ENCODE measurements at places on chromosomes 2 and 18.

DNA sequence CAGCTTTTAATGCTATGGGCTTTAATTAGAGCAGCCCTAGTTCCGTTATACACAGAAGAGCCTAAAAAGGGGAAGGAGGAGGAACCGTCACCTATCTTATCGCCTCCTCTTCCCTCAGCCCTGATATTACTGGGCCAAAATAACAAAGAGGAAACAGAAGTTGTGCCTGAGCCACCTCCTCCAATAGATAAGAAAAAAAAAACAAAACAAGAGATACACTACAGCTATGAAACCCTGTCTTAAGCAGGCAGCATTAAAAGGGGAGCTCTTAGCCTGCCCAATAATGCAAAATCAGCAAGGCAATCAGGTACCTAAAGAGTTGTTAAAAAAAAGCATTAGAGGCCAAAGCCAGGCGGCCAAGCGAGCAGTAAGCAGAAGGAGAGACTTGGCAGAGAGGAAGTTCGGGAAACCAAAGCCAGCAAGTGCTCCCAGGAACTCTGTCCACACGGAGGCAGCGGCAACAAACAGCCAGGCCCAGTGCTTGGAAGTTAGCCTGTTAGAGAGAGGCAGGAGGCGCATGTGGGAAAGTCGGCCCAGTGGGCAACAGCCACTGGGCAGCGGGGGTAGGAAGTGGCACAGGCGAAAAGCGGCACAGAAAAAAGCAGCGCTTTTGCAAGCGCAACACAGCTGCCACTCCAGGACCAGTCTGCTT lies 41.8 kb upstream of the PDK1 start:
- no peak for DNase-seq

DNA sequence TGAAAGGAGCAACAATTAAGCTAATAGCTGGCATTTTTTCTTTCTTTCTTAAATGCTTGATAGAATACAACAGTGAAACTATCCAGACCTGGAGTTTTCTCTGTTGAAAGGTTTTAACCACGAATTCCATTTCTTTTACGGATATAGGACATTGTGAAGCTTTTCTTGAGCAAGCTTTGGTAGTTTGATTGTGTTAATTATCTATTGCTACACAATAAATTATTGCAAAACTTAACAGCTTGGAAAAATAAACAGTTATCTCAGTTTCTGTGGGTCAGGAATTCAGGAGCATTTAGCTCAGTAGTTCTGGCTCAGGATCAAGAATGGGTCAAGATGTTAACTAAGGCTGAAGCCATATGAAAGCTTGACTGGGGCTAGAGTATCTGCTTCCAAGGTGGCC lies 11.7 kb downstream of the PHOSPHO2 start:
- no peak for DNase-seq

- no peak for DNase-seq
These were observed 46.3 kb upstream of the SPOPL start for GRCh38 chr2:138455275-138455674.

DNA sequence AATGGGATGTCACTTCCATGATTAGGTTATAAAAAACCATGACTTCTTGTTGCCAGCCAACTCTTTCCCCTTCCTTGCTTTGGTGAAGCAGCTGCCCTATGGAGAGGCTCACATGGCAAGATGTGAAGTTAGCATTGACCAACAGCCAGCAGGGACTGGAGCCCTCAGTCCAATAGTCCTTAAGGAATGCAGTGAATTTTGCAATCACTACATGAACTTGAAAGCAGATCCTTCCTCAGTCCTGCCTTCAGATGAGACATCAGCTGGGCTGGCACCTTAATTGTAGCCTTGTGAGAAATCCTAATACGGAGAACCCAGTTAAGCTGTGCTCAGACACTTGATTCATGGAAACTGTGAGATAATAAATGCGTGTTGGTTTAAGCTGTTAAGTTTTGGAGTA lies 61.8 kb downstream of the ATP8B1 start:
- no peak for DNase-seq

GRCh38 chr2:238100821-238101771 lies 956 bp downstream of the ESPNL start:
- DNase-seq, result no peak

DNA sequence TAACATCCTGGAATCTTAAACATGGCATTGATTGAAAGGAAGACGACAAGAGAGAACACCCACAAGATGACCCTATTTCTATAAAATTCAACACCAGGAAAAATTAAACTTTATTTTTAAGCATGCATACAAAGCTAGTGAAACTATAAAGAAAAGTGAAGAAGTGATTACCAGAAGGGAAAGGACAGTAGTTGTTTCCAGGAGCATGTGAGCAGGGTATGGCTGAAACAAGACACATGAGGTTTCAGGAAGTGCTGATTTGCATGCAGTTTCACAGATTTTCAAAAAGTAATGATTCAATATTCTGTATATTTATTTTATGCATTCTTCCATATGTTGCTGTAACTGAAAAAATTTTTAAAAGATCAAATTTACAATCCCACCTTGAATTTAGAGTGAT lies 24.6 kb upstream of the DAW1 start:
- no peak for DNase-seq

DNA sequence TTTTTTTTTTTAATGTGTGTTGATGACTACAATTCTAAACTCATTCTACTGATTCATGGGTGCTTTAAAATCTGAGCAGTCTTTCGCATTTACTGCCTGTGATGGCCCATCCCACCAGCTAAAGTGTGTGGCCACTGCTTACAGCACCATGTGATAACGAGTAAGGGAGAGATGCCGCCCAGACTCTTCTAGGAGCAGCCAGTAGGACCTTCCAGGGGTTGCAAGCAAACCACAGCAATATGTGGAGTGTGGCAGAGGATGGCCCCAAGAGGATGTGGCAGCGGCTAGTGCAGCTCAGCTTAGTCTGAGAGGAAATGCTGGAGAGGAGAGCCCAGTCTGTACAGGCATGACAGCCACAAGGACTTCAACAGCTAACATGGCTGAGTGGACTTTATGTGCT lies 14.9 kb downstream of the IL1B start:
- DNase-seq, result no peak

DNA sequence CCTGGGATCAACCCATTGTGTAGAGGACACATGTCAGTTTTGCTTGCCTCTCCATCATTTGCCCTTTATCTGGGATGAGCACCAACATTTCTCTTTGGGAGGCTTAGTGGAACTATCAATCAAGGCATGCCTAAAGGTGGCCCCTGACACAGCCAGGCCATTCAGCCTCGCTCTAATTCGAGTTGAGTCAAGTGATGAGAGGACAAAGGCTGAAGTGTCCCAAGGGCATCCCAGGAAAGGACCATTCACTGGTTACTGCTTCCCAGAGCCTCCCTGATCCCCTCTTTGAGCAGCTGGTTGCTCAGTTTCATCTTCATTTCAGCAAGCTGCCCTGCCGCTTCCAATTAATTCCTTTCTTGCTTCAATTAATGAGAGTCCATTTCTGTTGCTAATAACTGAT lies 63.5 kb downstream of the DNER start:
- DNase-seq, result no peak

- DNase-seq, result no peak
These were observed 90.3 kb upstream of the BARD1 start for GRCh38 chr2:214899751-214900150.

GRCh38 chr2:99648178-99648844 lies 158.5 kb upstream of the REV1 start:
- DNase-seq, result no peak

DNA sequence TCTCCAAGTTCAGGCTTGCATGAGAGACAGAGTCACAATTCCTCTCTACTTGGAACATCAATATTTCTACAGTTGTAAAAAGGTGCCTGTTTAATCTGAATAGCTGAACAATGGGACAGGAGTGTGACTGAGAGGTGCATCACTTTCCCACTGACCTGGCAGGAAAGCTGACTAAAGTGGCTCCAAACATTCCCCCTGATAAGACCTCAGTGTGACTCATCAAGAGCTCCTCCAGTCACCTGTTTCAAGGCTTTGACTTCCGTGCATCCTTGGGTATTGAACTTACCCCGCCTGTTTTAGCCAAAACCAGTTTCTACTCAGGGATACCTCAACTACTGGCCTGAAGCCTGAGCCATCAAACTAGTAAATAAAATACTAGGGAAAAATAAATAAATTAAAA lies 453.9 kb upstream of the DDX18 start:
- no peak for DNase-seq

DNA sequence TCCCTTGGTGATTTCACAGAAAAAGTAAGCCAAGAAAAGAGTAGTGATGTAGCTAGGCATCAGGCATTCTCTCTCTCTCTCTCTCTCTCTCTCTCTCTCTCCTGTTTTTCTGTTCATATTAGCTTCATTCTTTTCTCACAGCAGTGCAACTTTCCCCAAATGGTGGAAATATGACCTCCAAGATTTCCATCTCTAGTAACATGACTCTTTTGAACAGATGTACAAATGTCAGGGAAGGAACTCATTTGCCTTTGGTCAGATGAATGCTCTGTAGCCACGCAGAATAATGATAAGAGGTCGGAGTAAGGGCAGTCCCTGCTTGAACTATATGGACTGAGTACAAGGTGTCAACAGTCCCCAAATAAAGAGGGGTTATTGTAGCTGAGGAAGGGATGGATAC lies 316.2 kb downstream of the GALNT13 start:
- DNase-seq, result no peak

Measured in NCI-H460 (cell line).